Stimulated activated CD8-positive, alpha-beta memory T cell treated with anti-CD3 and anti-CD28 coated beads, Interleukin-7, amount 100 ng/mL, for 1 hour (primary cell): ENCODE measurements at places on chromosomes 7 and 10.

DNA sequence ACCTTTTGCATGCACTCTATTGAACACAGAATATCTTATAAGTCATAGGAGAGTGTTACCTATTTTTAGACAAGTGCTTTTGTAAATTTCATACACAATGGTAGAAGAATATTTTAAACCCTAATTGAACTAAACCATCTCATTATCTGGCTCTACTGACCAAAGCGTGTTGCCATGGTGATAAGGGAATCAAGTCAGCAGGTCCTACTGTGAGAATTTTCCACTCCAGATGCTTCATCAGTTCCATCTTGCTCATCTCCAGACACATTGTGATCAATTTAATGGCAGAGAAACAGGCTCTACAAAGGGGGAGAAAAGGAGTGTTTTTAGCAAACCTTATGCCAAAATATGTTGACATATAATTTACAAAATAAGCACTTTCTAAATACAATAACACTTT, 621.9 kb upstream of the GHITM start:
- DNase-seq, result no peak

GRCh38 chr7:51124321-51124720, 192.3 kb downstream of the COBL start:
- DNase-seq, result no peak

GRCh38 chr10:99224766-99225165, 10.9 kb downstream of the HPSE2 start:
- DNase-seq, result no peak

- DNase-seq, result no peak
Observed at GRCh38 chr7:142557971-142558582, 191.2 kb upstream of the PRSS1 start.

GRCh38 chr7:37433166-37433565, 15.5 kb downstream of the ELMO1 start:
- DNase-seq, result no peak

- DNase-seq, result no peak
Observed at GRCh38 chr10:64376167-64376566, 855.0 kb downstream of the REEP3 start.

GRCh38 chr7:84829719-84830118, 357.1 kb downstream of the SEMA3D start:
- no peak for DNase-seq

DNA sequence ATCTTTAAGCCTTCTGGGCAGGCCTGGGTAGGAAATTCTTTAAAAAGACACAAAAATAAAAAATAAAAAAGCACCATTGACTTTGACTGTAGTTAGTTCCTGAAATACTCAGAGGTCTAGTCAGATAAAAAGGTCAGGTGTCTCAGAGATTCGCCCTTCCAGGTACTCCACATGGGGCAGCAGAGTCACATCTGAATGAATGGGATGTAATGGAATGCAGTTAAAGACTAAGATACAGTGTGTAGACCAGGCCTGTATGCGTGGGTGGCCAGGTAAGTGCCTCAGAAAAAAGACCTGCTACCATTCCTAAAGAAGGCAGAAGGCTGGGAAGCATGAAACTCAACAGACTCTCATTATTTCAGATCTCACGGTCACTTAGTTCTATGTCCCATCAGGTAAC, 68.6 kb upstream of the SEM1 start:
- no peak for DNase-seq

DNA sequence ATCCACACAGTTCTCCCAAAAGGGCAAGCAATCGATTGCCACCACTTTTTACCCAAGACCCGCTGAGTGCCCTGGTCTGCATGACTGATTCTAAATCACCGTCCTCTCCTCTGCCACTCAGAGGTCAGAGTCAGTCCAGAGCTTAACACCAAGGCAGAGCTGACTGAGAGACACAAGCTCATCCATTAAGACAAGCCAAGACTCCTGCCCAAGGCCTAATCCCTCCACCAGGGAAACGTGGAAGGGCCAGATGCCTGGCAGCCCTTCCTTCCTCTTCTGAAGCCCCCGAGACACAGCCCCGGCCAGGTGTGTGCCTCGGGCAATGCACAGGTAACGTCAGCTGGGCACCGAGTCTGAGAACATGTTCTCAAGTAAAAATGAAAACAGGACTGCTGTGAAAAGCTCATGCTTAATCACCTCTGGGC, 51.7 kb downstream of the DIP2C start:
- DNase-seq, result no peak

DNA sequence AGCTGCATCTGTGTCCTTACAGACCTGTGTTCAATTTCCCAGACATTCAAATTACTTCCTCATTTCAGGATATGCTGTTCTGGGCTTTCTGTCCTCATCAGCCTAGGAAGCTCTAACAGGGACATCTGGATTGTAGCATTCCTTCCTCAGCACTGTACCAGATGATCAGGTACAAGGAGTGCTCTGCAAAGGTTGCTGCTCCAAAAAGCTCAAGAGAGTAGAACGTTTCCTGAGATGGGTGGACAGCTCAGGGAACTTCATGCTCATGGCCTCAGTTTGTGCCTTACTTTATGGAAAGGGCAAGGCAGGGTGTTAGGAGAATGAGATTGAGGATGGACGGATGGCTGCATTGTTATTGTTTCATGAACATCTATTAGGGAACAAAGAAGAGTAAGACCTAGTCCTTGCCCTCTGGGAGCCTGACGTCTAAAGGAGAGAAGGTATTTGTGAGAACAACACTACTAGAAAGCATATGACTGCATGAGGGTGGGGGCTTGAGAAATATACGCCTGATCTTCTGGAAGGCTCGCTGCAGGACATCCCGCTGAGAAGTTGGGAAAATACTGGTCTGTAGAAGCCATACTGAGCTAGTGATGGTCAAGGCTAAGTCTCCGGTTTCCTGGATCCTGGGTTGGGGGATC, 10.5 kb upstream of the ZNF212 start:
- no peak for DNase-seq

GRCh38 chr7:16851829-16852228, 30.0 kb downstream of the AGR3 start:
- no peak for DNase-seq

- no peak for DNase-seq
Observed at GRCh38 chr7:47843291-47843690, 105.0 kb downstream of the PKD1L1 start.
